Stimulated activated CD8-positive, alpha-beta memory T cell treated with anti-CD3 and anti-CD28 coated beads, Interleukin-7, amount 100 ng/mL, for 48 hours (primary cell): ENCODE measurements at places on chromosomes 11 and 22.

GRCh38 chr11:119713359-119714040 is 15.5 kb downstream of the NECTIN1 start:
- DNase-seq, result no peak

- DNase-seq, result no peak
Observed at GRCh38 chr11:127037596-127037995, 37.0 kb upstream of the KIRREL3 start.

DNA sequence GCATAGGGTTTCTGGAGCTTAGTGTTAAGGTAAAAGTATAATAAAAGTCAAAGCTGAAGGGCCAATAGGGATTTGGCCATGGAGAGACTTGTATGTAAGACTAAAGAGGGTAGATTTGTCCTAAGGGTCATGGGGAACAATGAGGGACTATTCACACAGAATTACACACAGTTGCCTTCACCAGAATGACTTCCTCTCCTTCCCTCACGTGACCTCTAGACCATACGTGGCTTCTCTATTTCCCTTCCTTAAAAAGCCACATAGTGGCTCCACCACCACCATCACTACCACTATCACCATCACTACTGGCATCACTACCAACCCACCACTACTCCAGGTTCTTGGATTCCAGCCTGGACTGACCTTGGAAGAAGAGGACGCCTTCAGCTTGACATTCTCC is 2.8 kb downstream of the HPX start:
- no peak for DNase-seq

DNA sequence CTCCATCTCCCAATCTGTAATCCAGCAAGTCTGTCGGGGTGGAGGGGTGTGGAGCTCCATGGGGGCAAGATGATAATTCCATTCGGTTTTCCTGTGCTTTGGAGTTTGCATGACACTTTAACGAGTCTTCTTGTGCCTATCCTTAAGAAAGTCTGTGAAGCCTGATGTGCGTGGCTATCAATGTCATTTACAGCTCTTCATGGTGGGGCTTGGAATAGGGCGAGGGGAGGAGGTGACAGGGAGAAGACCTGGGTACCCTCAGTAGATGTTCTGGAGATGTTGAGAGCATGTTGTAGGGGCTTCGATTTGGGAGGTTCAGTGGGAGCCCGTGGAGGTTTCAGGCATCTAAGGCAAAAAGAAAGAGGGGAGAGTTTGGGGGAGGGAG is 579 bp upstream of the PHLDB1 start:
- no peak for DNase-seq

DNA sequence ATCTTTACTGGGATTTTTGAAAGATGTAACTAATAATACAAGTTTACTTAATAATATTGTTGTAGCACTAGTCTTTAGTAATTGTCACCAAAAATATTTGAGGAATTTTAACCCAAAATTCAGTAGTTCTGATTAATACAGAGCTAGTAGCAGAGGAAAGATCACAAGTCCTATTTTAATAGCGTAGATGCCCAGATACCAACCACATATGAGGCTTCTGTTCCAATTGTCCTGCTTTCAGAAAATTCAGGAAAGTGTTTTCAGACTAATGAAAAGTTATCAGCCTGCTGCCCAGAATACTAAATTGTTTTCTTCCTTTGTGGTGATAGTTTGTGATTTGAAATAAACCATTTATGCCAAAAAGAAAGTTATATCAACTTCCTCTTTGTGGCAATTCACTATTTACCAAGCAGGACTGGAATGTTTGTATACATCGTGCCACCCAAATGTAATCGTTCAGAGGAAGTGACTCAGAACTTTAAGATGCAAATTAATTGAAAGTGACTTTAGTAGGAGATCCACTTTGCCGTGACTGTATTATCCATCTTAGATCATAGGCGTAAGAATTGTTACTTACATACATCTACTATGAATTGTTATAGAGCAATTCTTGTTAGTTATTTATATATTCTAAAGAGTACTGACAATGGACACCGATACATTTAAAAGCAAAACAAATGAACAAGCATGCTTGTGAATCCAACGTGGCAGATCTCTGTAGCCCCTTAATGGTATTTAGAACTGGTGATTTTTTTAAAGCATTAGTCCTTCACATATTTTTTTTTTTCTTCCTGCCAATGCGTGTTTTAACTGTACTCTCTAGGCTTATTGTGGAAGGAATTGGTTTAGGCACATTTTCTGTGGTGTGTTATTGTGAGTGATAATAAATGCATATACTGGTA is 231.0 kb downstream of the DDX10 start:
- DNase-seq, result no peak

DNA sequence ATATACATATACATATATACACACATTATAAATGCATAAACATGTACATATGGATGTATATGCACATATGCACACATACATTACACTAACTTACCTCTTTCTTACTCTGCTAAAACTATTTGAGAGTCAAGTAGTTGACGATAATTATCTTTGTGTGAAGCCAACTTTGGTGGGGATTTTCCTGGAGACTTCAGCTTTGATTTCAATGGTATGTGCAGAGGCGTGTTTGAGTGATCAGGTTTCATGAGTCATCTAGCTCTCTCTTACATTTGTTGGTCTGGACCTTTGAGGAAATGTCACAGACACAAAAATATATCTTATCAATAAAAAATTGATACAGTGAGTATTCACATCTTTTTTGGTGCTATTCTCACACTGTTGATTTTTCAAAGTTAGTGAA is 769.1 kb upstream of the LUZP2 start:
- DNase-seq, result no peak

DNA sequence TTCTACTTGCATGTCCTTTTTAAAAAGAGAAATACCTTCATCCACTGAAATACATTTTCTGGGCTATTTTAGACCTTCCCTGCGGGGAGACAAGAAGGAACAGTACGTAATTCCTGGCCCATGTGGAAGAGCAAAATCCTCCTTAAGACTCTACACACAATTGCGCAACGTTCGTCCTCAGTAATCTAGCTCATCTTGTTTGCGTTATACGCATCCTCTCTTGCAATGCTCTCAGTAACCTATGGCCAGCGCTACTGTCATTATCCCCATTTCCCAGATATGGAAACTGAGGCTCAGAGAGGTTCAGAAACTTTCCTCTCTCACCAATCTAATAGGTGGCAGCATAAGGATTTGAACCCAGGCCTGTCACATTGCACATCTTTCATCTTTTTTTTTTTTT is 54.6 kb downstream of the RPUSD4 start:
- no peak for DNase-seq

DNA sequence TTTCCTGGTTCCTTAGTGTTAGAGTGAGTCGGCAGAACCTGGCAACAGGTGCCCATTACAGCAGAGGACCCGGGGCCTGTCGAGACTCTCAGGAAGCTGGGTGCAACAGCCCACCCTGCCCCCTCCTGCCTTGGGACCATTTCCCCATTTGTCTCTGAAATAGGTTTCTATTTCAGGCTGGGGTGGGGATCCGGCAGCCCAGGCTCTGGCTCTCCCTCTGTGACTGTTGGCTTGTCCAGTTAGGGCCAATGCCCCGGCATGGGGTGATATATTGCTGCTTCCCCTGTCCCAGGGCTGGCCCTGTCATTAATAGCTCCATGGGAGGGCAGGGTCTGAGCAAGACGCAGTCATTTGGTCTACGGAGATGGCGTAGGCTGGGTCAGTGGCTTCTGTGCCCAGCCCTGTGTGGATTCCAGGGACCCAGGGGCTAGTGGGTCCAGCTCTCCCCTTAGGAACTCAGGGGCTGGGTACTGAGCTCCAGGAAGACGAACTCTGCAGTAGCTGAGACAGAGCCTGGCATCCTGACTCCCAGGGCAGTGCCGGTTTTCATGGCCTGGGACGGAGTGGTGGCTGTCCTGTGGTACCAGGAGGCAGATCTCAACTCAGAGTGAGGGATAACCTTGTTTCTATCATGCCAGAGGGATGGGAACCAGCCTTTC is 2.7 kb downstream of the P2RY6 start:
- no peak for DNase-seq

DNA sequence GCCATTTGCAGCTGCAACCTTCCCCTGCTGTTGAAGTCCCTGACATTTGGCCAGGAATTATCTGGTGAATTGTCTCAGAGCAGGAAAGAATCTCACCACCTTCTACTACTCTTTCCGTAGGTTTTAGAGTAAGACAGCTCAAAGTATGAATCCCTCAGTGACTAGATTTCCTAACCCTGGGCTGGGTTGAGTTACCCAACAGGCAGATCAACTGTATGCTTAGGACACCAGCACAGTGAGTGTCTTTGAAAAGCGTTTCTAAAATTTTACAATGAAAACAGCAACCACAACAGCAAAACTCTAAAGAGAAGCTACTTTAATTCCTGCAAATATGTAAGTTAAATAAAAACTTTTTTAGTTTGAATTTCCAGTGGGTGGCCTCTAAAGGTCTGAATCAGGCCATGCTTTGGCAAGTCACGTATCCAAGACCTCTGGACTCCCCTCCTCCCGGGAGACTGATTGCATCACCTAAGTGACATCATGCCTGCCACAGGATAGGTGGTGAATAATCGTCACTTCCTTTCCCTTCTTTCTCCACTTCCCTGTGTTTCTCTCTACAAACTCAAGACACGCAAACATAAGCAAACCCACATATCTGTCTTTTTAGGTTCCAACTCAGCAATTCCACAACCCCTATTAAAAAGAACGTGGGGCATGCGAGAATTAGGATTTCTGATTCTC is 7.8 kb downstream of the OR8B12 start:
- no peak for DNase-seq

- DNase-seq, result no peak
Observed at GRCh38 chr22:46096706-46097230, 53.6 kb upstream of the PPARA start.

- no peak for DNase-seq
Observed at GRCh38 chr11:126140926-126141280, 70.5 kb downstream of the RPUSD4 start.

DNA sequence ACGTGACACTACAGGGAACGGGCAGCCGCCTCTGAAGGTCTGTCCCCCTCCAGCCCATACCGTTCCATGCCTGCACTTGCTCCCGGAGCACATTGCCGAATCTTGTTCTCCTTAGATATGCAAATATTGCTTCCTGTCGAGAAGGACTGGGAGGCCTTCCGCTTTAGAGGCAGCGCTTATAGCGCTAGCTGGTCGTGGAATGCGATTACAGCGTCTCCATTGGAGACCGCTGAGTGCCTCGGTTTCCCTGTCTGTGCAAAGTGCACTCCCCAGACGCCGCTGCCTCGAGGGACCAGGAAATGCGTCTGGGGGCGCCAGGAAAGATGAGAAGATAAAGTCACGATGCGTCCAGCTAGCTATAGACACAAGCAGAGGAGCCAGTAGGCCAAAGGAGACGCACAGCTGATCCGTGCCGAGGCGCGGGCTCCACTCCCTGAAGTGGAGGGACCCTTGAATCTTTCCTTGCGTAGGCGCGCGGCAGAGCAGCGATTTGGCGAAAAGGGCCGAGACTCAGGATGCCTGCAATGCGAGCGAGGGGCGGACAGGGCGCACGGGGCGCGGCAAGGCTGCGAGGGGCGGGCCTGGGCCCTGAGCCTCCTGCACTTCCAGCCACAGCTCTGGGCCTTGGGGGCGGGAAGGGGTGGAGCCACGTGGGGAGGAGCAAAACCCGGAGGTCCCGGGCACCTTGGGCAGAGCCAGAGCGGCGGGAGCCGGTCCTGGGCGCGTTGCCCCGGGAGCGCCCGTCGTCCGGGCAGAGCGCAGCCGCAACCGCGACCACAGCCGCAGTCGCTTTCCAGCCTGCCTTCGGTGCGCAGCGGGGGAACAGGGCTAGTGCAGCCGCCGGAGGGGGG is at the start of gene RASSF10:
TSS of gene RASSF10 (plus strand) at position 692 of the 851 bp plus-strand sequence. CDS start 261 bp downstream, outside the sequence.
- DNase-seq, result no peak

DNA sequence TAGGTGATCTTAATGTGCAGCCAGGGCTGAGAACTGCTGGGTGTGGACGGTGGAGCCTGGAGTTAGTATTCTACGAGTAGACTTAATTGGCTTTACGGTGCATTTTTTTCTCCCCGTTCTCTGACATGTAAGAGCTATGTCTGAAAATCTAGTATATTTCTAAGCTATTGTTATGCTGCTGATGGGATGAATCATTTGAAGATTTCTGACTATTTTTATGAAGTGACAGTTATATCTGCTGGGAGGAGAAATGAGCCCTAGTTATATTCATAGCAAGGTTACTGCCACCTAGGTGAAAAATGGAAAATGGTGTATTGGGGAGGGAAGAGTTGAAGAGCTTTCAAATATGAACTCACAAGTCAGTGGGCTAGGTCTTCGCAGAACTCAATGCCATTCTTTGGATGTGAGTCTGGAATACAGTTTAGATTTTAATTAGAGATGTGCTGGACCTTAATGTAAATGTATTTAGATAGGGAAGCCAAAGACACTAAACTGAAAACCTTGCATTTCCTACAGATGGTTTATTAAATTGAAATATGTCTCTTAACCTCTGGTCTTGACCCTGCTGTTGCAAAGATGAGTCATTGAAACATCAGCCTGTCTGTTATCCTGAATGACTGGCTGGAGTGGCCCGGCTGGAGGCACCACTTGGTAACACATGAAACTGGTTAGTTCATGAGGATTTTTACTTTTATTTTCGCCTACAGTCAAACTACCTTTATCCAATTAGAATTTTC is 293.7 kb downstream of the DDX10 start:
- no peak for DNase-seq

DNA sequence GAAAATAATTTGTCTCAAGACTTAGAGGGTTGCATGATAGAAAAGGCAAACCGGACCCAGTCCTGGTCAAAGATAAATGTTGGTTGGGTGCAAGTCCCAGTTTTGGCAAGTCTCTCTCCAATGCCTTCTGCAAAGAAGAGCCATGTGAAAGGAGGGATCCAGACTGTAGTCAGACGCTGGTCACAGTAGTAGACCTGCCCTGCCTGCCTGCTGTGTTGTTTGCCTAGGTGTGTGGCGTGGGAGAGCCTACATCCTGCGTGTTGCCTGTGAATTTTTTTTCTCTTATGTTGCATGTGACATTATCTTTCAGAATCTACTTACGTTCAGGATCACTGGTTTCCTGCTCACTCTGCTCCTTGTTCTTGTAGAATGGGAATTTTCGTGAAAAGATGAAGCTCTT is 197.6 kb upstream of the CCDC90B start:
- DNase-seq, result no peak

DNA sequence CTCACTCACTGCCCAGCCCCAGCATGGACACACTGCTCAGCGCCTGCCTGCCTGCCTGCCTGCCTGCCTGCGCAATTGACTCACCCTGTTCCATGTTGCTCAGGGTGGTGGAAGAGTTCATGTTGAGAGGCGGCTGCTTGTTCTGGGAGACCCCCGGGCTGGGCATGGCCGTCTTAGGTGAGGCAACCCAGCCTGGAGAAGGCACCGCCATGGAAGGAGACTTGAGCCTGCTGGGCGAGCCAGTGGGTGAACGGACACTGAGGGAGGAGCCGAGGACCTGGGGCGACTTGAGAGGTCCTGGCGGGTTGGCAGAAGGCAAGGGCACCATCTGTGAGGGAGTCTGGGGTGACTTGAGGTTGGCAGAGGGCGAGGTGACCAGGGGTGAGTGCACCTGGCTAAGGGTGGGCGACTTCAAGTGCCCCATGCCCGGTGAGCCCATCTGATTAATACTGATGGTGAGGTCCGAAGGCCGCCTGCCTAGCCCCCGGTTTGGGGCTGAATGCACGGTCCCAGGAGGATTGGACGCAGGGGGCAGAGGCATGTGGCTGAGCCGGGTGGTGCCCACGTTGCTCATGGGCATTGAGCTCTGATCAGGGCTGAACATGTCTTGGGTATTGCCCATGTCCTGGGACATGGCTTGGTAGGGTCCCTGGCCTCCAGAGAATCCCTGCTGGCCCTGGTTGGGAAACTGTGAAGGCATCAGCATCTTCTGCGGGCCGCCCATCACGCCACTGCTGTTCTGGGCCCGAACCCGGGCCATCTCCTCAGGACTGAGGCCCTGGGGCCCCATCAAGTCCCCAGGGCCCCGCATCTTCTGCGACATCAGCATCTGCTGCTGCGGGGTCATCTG is 17.1 kb downstream of the CXCR5 start:
- DNase-seq, result no peak
